ENCODE measurements at places on chromosomes 3 and 15.

GRCh38 chr15:60381148-60381788 lies 16.5 kb downstream of the ANXA2 start:
- DNase-seq = no peak

DNA sequence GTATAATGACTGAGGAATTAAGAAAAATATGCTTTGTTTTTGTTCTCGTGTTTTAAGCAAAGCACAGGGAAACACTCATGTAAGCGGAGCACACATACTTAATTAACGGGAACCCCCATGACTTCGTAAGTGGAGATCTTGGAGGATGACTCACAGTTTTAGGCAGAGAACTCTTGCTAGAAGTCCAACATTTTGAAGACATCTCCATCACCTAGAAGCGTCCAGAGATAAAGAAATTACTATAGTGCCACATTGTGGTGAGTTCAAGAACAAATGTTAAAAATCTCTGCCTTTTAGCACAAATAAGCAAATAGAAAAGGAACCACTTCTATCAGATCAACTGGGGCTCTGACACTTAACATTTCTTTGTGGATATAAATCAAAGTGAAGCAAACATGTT lies 194.1 kb upstream of the ARHGEF26 start:
- no peak for DNase-seq

GRCh38 chr3:50100956-50101845 lies 12.5 kb downstream of the RBM5 start:
- DNase-seq = no peak

- DNase-seq = no peak
Observed at GRCh38 chr3:169865176-169865767, 4.5 kb downstream of the LRRC31 start.

DNA sequence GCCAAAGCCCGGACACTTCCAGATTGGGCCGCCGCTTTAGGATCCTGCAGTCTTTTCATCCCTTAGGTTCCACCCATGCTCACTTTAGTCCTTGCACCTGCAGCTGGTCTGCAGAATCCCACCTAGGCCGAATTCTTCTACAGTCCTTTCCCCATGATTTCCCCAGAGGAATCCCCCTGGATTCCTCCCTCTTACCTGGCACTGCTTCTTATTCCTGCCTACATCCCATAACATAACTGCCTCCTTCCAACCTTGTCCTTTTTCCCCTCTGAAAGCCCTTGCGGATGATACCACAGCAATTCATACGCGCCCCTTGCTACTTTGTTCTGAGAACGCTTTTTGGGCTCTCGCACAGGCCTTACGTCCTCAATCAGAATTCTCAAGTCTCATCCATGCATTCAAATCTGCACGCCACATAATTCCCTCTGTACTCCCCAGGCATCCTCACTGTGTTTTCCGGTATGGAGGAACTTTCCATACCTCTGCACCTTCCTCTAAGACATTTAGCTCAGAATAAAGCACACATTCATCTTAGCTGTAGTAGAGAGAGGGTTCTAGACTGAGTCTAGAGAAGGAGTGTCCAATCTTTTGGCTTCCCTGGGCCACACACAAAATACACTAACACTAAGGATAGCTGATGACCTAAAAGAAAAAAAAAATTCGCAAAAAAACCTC lies 619 bp downstream of the EIF2AK4 start:
- no peak for DNase-seq

DNA sequence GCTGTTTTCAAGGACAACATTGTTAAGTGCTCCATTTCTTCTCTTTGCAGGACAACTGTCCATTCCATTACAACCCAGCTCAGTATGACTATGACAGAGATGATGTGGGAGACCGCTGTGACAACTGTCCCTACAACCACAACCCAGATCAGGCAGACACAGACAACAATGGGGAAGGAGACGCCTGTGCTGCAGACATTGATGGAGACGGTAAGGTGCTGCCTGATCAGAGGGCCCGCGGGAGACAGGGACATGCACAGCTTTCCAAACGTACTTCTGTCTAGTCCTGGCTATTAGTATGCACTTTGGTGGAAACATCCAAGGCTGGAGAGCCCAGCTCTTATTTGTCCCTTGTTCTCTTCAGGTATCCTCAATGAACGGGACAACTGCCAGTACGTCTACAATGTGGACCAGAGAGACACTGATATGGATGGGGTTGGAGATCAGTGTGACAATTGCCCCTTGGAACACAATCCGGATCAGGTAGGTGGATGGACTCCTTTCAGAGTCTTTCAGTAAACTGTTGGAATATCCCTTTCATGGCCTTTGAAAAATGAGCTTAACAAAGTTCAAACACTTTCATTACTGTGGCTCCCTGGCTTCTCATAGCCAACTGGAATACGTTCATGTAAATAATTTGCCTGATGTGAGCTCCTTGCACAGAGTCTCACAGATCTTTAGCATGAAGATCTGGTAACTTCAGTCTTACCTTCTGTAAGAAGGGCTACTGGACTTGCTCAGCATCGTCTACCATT lies 10.4 kb downstream of the THBS1 start:
- no peak for DNase-seq

DNA sequence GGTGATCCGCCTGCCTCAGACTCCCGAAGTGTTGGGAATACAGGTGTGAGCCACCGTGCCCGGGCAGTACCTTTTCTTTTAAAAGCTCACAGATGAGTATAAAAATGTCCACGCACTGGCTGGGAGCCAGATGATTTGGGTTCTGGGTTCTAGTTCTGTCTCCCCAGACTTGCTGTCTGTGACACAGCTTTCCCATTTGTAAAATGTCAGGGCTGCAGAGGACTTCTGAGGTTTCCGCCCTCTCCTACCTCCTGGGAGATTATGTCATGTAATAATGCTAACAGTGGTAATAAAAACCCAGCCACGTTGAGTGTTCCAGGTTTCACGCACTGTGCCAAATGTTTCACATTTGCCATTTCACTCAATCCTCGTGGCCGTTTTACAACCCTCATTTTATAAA lies 1.3 kb upstream of the PPP4R2 start:
- DNase-seq = no peak

- DNase-seq = no peak
Observed at GRCh38 chr15:41583795-41584194, 24.8 kb downstream of the TYRO3 start.

DNA sequence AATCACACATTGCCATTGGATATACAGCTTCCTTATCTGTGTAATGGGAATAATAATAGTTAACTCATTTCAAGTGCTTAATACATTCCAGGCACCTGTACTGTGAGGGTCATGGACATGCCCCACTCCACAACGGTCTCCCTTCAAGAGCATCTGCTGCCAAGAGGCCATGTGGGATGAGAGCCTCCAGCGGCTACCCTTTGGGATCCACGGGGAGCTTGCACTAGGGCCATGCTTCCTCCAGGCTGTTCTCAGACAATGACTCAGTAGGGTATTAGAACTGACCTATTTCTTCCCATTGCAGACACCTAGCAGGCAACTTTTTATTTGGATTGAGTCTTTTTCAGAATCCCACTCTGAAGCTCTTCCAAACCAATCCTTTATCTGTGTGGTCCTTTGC lies 1078.9 kb downstream of the TUSC7 start:
- no peak for DNase-seq

DNA sequence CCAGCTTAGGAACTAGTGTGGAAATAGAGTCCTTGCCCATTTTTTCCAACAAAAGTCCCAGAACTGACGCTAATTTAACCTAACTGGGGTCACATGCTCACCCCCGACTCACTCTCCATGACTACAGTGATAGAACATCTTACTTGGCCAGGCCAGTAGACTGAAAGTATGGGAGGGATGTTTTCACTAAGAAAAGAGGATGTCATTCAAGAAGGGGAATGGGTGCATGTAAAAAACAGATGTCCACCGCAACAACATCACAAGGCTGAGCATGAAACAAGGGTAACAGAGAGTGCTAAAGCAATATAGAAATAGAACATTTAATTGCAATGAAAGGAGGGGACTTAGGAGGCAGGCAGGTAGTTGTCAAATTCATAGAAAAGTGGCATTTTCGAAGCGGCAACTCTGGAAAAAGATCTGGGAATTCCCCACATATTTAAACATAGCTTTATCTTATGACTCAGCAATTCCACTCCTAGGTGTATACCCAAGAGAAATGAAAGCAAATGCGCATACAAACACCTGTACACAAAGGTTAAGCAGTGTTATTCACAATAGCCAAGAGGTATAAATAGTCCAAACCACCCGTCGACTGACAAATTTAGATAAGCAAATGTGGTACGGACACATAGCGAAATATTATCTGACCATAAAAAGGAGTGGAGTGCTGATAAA lies 41.1 kb upstream of the UBE2E2 start:
- DNase-seq = no peak

- DNase-seq = no peak
Observed at GRCh38 chr3:115710799-115711198, 87.5 kb downstream of the GAP43 start.

GRCh38 chr15:32134842-32135241 lies 104.5 kb downstream of the CHRNA7 start:
- DNase-seq = no peak

GRCh38 chr3:151262871-151263525 lies 15.3 kb downstream of the P2RY14 start:
- no peak for DNase-seq

DNA sequence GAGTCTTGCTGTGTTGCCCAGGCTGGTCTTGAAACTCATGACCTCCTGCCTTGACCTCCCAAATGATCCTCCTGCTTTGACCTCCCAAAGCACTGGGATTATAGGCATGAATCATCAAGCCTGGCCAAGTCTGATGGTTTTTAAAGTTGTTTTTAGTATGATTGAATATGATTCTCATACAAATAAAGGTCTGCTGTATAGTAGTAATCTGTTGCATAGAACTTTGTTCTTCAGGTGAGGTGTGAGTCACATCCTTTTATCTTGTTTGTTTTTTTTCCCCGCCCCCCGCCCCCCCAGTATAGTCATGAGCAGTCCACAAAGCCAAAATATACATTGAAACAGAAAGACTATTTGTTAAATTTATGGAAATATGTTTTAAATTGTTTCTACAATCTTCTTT lies 39.0 kb downstream of the UBE2E2 start:
- DNase-seq = no peak

DNA sequence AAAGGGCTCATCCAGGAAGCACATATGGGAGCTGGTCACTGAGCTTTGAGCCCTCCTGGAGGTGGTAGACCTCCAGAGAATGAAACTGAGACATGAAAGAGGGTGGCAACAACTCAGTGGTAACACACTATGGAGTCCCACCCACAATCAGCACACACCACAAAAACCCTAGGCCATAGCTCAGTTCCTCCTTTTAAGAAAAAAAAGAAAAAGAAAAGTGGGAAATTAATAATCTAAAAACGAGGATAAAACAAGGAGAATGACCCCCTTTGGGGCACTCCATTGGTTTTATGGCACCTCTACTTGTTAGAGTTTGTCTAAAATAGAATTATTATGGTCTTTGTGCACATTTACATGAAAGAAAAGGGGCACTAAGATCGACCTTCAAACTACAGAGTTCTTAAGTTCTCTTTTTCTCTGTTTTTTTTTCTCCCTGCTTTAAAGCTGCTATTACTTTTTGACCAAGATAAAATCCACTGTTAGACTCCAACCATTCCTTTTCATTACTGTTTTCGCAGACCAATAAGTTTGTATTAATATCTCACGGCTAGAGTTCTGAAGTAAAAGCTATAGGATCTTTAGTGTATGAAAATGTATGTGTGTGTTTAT lies 40.2 kb upstream of the ZBTB20 start:
- no peak for DNase-seq

DNA sequence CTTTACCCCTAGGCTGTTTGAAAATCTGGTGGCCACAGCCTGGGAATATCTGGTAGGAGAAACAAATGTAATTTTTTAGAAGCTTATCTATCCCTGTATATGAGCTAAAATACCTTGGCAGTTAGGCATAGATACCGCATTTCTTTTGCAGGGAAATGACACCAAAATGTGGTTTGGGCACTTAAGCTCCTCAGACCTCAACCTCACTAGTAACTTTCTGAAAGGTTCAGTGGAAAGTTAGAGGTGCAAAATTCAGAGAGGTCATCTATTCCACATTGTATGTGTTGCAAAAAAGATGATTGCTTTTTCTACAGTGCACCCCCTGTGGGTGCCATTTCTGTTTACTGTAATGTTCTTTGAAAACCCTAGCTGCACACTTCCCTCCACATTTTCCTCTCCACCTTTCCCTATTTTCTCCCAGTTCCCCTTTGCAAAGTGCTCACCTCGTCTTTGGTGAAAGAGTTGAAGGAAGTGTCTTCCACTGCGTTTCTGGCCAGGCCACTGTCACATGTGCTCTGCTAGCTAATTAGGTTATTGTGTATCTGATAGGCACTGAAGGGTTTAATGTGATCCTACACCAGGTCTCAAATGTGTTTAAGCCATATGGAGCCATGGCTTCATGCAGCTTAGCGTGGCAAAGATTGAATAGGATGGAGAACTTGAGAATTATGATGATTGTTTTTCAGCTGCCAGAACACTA lies 1.3 kb downstream of the SACM1L start:
- DNase-seq = no peak

DNA sequence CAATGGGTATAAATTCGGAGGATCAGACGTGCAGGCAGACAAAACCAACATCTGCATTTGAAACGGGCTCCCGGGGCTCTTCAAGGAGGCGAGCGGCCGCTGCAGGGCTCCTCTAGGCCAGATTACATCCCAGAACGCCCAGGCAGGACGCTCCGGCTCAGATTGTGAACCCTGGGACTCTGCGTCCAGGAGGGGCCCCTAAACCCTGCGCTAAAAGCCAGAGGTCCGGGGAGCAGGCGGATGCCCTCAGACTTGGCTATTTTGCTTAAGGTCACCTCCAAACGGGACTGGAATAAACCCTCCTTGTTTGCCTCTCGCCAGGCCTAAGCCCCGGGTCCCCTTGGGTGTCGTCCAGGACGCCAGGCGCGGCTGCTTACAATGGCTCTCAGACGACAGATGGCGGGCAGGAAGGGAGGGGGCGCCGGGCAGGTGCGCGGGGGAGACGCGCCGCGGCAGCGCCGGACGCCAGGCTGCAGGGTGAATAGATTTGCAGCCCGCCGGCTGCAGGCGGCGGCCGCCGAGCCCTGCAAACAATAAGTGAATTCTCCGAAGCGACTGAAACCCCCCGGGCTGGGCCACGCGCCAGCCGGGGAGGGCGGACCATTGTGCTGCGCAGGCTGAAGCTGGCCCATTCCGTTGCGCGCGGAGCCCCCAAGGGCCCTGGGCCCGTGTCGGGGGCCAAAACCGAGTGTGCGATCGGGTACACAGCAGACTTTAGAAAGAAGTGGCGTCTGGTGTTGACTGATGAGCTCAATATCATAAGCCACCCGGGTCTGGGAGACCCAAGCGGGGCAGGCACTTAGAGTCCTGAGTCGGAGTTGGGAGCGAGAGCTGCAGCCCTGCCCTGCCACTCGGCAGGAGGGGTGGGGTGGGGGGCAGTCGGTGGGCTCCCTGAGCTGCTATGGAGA lies 32.3 kb upstream of the AMOTL2 start:
- DNase-seq = no peak

DNA sequence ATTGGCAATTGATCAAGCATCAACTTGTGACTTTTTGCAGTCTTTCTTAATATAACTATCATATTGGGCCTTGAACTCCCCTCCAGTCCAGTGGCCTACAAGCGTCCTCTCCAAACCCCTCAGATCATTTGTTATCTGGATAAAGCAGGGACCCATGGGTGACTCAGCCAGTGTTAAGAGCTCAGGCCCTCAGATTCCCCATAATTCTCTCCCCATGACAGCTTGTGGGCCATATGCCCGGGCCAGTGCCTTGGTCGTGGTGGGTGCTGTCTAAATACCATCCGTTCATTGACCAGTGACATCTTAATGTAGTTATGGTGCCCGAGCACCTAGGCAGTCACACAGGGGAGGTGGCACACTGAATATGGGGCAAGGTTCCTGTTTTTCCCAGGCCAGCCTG lies 18.1 kb downstream of the MCF2L2 start:
- no peak for DNase-seq

Data from stimulated activated CD8-positive, alpha-beta memory T cell treated with anti-CD3 and anti-CD28 coated beads, Interleukin-15, amount 100 ng/mL, for 4 hours (primary cell).